ENCODE measurements at places on chromosomes 2 and 18. TPM values are rescaled to one million over a fixed set of nuclear protein-coding genes. Genes with fewer than 3 reads are reported as not detected.

BMP10 gene
- total RNA-seq: 0.31 TPM

RALB gene
- total RNA-seq: 100 TPM

ZAP70 gene
- total RNA-seq: 5.6 TPM

MOCOS gene
- total RNA-seq: 4.0 TPM

ALPI gene
- total RNA-seq: not detected

DNA sequence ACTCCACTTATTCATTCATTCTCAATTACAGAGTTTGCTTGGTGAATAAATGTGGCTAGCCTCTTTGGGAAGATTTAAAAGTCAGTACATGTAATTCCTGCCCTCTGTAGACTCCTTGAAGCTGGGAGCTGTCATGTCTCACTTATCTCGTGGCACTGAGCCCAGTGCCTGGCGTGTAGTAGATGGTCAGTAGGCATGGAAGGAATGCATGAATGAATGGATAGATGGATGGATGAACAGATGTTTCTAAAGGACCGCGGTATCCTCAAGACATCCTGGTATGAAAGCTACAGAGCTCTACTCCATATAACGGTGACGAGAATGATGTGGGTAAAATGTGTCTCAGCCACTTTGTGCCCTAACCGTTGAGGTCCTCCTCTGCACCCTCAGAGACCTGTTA is 83.0 kb downstream of the MARCO start:
- no peak overlapping the region for H3K4me3 ChIP-seq
- DNase-seq: no peak
- H3K4me1 ChIP-seq: no peaks in the 10 kb centered on the region
- no peaks in the 10 kb centered on the region for H3K36me3 ChIP-seq

DNA sequence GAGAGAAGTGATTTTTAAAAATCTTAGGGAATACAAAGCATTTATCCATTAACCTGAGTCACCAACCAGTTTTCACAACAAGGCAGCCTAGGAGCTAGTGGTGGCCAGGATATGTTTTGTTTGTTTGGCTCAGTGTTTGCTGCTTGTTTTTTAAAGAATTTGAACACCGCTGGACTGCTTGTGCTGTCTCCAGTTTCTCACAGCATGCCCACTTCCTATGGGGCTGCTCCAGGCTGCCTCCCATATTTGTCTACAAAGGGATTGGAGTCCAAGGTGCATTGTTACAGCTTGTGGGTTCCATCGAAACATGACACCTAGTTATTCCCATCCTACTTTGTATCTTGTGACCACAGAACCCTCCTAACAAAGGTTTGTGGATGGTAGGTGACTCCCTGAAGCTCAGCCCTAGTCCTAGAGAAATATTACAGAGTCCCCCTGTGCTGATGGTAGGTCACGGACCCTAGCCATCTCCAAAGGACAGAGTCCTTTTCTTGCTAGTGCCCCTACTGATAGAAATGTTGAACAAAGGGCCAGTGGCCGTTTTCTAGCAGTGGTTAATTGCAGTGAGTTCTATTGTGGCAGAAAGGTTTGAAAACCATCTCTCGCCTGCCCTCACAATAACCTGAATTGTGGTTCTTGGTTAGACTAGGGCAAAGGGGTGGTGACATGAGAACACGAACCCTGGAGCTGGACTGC is 23.2 kb downstream of the GPR39 start:
- no peaks in the 10 kb centered on the region for H3K4me1 ChIP-seq
- no peak overlapping the region for H3K27ac ChIP-seq
- H3K36me3 ChIP-seq: no peaks in the 10 kb centered on the region
- H3K27me3 ChIP-seq: no peaks in the 10 kb centered on the region
- no peak for DNase-seq

- H3K27ac ChIP-seq: no peak overlapping the region
- DNase-seq: no peak
- H3K27me3 ChIP-seq: no peaks in the 10 kb centered on the region
- H3K36me3 ChIP-seq: peaks cover 3% of the 10 kb centered on the region
- H3K4me1 ChIP-seq: peaks cover 2% of the 10 kb centered on the region
- H3K4me3 ChIP-seq: no peak overlapping the region
Measured at GRCh38 chr18:46422552-46423055, 234.4 kb downstream of the LOXHD1 start.

DNA sequence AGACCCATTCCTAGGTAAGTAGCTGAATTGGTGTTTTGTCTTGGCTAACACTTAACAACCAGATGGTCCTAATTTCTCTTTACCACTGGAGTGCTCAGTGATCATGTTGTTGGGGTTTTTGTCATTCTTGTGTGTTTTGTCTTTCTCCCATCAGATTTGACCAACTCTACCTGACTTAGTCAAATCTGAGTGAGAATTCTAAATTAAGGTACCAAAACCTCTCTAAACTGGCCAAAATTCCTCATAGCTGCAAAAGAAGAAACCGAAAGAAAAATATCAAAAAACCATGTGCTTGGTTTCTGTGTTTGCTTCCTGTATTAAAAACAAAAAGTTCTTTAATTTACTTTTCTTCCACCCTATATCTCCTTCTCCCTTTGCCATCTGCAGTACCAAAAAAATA is 350.7 kb upstream of the SPHKAP start:
- no peak overlapping the region for H3K4me3 ChIP-seq
- H3K4me1 ChIP-seq: no peaks in the 10 kb centered on the region
- DNase-seq: no peak
- no peaks in the 10 kb centered on the region for H3K27me3 ChIP-seq
- no peaks in the 10 kb centered on the region for H3K36me3 ChIP-seq

- no peaks in the 10 kb centered on the region for H3K27me3 ChIP-seq
- H3K36me3 ChIP-seq: no peaks in the 10 kb centered on the region
- H3K4me1 ChIP-seq: no peaks in the 10 kb centered on the region
- H3K4me3 ChIP-seq: no peak overlapping the region
Measured at GRCh38 chr2:234771176-234771575, 180.6 kb upstream of the SH3BP4 start.

DNA sequence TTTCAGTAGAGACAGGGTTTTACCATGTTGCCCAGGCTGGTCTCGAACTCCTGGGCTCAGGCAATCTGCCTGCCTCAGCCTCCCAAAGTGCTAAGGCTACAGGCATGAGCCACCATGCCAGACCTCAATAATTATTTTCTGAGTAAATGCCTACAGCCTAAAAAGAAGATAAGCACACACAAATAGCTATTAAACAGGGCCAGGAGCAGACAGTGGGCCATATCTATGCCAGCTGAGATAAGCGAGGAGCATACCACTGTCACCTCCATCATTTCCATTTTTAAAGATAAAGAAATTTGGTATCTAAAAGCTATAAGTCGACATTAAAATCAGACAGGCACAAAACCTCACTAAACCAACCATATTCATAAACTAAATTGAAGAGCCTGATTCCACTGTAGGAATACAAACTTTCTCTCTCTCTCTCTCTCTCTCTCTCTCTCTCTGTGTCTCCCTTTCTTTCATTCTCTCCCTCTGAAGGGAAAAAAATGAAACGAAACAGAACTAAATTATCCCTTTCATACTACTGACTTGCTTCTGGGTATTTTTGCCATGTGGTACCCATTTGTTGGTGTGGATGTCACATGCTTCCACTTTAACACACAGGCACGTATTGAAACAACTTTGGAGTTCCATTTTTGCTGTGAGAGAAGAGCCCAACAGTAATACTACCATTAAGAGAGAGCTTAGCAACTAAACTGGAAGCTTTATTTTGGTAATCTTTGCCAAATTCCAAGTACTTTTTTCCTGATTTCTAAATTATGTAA is 51.0 kb downstream of the FARSB start:
- no peak for DNase-seq
- no peaks in the 10 kb centered on the region for H3K27me3 ChIP-seq
- H3K4me3 ChIP-seq: no peak overlapping the region
- peaks cover 2% of the 10 kb centered on the region for H3K36me3 ChIP-seq
- H3K27ac ChIP-seq: no peak overlapping the region

DNA sequence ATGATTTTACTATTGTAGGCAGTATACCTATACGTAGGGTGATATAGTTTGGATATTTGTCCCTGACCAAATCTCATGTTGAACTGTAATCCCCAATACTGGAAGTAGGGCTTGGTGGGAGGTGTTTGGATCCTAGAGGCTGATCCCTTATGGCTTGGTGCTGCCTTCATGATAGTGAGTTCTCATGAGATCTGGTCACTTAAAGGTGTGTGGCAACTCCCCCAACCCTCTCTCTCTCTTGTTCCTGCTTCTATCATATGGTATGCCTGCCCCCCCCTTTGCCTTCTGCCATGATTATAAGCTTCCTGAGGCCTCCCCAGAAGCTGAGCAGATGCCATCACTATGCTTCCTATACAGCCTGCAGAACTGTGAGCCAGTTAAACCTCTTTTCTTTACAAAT is 1.7 kb upstream of the SERPINB10 start:
- H3K27me3 ChIP-seq: no peaks in the 10 kb centered on the region
- H3K36me3 ChIP-seq: no peaks in the 10 kb centered on the region
- no peak overlapping the region for H3K4me3 ChIP-seq
- DNase-seq: no peak

- no peak for DNase-seq
- no peaks in the 10 kb centered on the region for H3K36me3 ChIP-seq
- no peaks in the 10 kb centered on the region for H3K27me3 ChIP-seq
- no peaks in the 10 kb centered on the region for H3K4me1 ChIP-seq
- H3K27ac ChIP-seq: no peak overlapping the region
- no peak overlapping the region for H3K4me3 ChIP-seq
Measured at GRCh38 chr2:213121690-213122089, 29.7 kb downstream of the IKZF2 start.

DNA sequence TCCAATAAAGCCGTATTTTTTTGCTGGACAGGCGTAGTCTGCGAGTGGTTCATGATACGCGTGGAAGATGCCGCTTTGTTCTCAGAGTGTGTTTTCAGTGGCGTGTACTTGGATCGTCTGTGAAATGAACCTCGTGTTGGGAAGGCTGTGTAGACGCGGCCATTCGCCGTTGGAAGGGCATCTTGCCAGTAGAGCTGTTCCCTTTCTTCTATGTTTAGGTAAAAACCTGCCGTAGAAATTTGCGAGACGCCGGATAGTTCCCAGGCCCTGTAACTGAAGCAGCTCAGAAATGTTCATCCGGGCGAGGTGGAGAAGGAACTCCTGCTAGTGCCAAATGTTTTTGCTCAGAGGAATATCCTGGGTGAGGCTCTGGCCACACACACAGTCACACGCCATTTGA is 133.6 kb downstream of the NFATC1 start:
- peaks cover 10% of the 10 kb centered on the region for H3K27me3 ChIP-seq
- H3K27ac ChIP-seq: no peak overlapping the region
- DNase-seq: no peak
- no peaks in the 10 kb centered on the region for H3K4me1 ChIP-seq
- H3K4me3 ChIP-seq: no peak overlapping the region
- no peaks in the 10 kb centered on the region for H3K36me3 ChIP-seq

- H3K27ac ChIP-seq: peak overlapping the region; percentile 89
- H3K4me1 ChIP-seq: peaks cover 20% of the 10 kb centered on the region
- no peaks in the 10 kb centered on the region for H3K27me3 ChIP-seq
- peak; percentile 47 for DNase-seq
- no peaks in the 10 kb centered on the region for H3K36me3 ChIP-seq
- no peak overlapping the region for H3K4me3 ChIP-seq
Measured at GRCh38 chr2:112626604-112627059, 19.1 kb upstream of the SLC20A1 start.

GRCh38 chr18:45312555-45313126 is 302.6 kb upstream of the SLC14A2 start:
- no peak overlapping the region for H3K27ac ChIP-seq
- H3K4me3 ChIP-seq: no peak overlapping the region
- no peaks in the 10 kb centered on the region for H3K4me1 ChIP-seq
- no peak for DNase-seq
- no peaks in the 10 kb centered on the region for H3K36me3 ChIP-seq

- no peak overlapping the region for H3K27ac ChIP-seq
- no peaks in the 10 kb centered on the region for H3K36me3 ChIP-seq
- no peak overlapping the region for H3K4me3 ChIP-seq
- no peaks in the 10 kb centered on the region for H3K27me3 ChIP-seq
- H3K4me1 ChIP-seq: peaks cover 2% of the 10 kb centered on the region
Measured at GRCh38 chr2:75582840-75583239, 22.1 kb upstream of the EVA1A start.

GRCh38 chr2:210559182-210559581 is 2.8 kb downstream of the CPS1 start:
- no peaks in the 10 kb centered on the region for H3K4me1 ChIP-seq
- H3K27me3 ChIP-seq: no peaks in the 10 kb centered on the region
- H3K36me3 ChIP-seq: no peaks in the 10 kb centered on the region
- no peak overlapping the region for H3K27ac ChIP-seq

- peaks cover 2% of the 10 kb centered on the region for H3K27me3 ChIP-seq
- no peak overlapping the region for H3K27ac ChIP-seq
- H3K36me3 ChIP-seq: no peaks in the 10 kb centered on the region
Measured at GRCh38 chr2:26668041-26668440, 24.5 kb upstream of the KCNK3 start.

- no peak overlapping the region for H3K27ac ChIP-seq
- no peak for DNase-seq
- H3K4me3 ChIP-seq: no peak overlapping the region
- H3K4me1 ChIP-seq: no peaks in the 10 kb centered on the region
- no peaks in the 10 kb centered on the region for H3K27me3 ChIP-seq
Measured at GRCh38 chr18:66895631-66896030, 291.7 kb upstream of the CDH19 start.

GRCh38 chr2:13968811-13969210 is 663.7 kb upstream of the LRATD1 start:
- H3K4me1 ChIP-seq: no peaks in the 10 kb centered on the region
- no peak overlapping the region for H3K27ac ChIP-seq
- no peaks in the 10 kb centered on the region for H3K27me3 ChIP-seq
- H3K36me3 ChIP-seq: no peaks in the 10 kb centered on the region
- H3K4me3 ChIP-seq: no peak overlapping the region

DNA sequence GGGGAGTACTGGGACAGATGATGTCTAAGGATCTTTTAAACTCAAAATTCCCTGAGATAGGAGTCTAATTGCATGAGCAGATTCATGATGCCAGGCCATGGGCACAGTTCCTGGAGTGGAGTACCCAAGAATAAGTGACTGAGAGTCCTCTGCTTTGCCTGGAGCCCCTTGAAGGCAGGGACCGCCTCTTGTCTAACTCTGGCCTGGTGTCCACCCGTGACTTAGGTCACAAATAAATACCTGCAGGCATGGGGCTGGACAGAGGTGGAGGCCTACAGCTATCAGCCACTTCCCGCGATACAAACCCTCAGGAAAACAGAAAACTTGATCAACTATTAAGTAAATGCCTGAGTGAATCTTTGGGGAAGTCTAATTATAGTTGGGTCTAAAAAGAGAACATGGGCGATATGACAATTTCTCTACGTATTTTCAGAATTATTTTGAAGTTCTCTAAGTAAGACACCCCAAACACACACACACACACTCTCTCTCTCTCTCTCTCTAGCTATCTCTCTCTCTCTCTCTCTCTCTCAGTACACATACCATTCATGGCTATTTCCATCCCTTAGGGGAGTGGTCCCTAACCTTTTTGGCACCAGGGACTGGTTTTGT is 1.8 kb upstream of the WIPF1 start:
- H3K4me1 ChIP-seq: no peaks in the 10 kb centered on the region
- no peak for DNase-seq
- no peak overlapping the region for H3K27ac ChIP-seq
- H3K27me3 ChIP-seq: no peaks in the 10 kb centered on the region
- H3K4me3 ChIP-seq: no peak overlapping the region
- no peaks in the 10 kb centered on the region for H3K36me3 ChIP-seq

GRCh38 chr2:233542507-233542906 is 24.1 kb downstream of the USP40 start:
- no peak overlapping the region for H3K4me3 ChIP-seq
- H3K4me1 ChIP-seq: no peaks in the 10 kb centered on the region
- no peak overlapping the region for H3K27ac ChIP-seq
